Heart right ventricle (tissue), 16 donors: ENCODE measurements at places on chromosomes 6 and 20. TPM values are rescaled to one million over a fixed set of nuclear protein-coding genes. Genes with fewer than 3 reads are reported as not detected.

Gene SAMD10
- polyA plus RNA-seq = 8.8 TPM

Gene FAM210B
- 36.2 TPM for polyA plus RNA-seq

Gene EYS
- polyA plus RNA-seq = not detected

Gene TRIM31
- polyA plus RNA-seq = not detected

Gene PRRT1
- polyA plus RNA-seq = 1.1 TPM

Gene ADGRF1
- polyA plus RNA-seq = not detected

Gene EYA2
- 0.29 TPM for polyA plus RNA-seq

Gene COL11A2
- polyA plus RNA-seq = 0.55 TPM
